ENCODE measurements at places on chromosomes 11 and 22.

DNA sequence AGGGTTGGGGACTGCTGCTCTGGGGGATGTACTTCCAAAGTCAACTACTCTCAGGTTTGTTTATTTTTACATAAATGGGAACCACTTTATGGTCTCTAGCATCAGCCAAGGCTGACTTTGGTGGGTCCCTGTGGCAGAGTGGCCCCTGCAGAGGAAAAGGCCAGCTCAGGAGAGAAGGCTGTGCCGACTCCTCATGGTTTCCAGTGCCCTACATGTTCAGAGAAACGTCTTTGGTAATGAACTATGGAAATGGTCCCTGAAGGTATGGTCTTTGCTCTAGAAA is 3.0 kb upstream of the ZDHHC8 start:
- no peak for DNase-seq

GRCh38 chr11:47056261-47056915 is 119.8 kb downstream of the CSTPP1 start:
- peak; percentile 5 for DNase-seq

- no peak for DNase-seq
Measured at GRCh38 chr22:31736458-31736857, 13.5 kb downstream of the PRR14L start.

- DNase-seq, result no peak
Measured at GRCh38 chr22:44299124-44299523, 13.6 kb downstream of the SHISAL1 start.

DNA sequence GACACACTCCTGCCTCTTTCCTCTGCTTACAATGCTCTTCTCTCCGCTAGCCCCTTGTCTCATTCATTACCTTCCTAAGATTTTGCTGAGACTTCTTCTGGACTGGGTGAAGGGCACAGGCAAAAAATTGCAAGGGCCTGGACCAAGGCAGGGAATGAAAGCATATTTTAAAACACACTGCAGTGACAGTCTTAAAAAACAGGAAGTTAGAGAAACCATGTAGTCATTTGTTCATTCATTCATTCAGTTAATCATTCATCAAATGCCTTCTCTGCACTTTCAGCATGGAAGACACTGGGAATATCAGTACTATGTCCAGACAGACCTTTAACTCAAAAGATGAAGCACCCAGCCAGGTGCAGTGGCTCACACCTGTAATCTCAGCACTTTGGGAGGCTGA is 44.9 kb upstream of the SWAP70 start:
- no peak for DNase-seq
